ENCODE measurements at places on chromosomes 13 and 19.
A peak's percentile ranks its signal among the peaks of the same experiment; 100 is the strongest.

- DNase-seq, result no peak
Measured at GRCh38 chr13:32150239-32150638, 118.7 kb downstream of the FRY start.

GRCh38 chr13:40800559-40800958 is 11.1 kb downstream of the SLC25A15 start:
- DNase-seq, result no peak

- DNase-seq, result no peak
Measured at GRCh38 chr13:99224021-99224420, 23.4 kb downstream of the UBAC2 start.

DNA sequence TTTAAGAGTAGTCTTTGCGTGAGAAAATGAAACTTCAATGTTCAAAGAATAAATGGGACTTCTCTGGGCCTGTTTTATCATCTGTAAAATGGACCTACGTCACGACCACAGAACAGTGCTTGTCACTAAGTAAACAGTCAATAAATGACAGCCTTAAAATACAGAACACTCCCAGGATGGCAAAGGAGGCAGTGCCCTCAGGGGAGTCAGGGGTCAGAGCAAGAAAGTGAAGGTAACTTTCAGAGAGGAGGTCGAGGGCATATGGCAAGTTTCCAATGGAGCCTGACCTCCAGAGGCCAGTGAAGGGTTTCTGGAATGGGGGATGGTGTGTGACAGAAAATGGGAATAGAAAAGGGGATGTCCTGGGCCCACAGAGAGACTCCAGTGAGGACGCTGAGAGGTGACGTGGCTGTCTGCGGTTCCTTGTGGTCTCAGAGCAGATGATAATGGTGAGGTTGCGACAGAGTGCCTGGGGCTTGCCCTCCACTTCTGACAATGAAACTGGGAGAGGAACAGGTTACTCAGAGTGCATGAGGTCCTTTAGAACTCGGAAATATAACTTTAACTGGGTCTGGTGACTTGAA is 91.8 kb downstream of the UBL3 start:
- no peak for DNase-seq

DNA sequence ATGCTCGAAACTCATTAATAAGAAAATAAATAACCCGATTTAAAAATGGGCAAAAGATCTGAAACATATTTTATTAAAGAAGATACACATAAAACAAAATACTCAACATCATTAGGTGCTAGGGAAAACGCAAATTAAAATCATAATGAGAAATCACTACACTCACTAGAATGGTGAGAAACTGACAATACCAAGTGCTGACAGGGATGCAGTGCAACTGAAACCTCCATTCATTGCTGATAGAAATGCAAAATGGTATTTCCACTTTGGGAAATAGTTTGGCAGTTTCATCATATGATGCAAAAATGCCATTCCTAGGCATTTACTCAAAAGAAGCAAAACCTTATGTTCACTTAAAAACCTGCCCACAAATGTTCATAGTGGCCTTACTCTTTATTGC is 225.4 kb downstream of the RGCC start:
- DNase-seq, result no peak

GRCh38 chr13:48804821-48805601 is 151.3 kb downstream of the CYSLTR2 start:
- no peak for DNase-seq

DNA sequence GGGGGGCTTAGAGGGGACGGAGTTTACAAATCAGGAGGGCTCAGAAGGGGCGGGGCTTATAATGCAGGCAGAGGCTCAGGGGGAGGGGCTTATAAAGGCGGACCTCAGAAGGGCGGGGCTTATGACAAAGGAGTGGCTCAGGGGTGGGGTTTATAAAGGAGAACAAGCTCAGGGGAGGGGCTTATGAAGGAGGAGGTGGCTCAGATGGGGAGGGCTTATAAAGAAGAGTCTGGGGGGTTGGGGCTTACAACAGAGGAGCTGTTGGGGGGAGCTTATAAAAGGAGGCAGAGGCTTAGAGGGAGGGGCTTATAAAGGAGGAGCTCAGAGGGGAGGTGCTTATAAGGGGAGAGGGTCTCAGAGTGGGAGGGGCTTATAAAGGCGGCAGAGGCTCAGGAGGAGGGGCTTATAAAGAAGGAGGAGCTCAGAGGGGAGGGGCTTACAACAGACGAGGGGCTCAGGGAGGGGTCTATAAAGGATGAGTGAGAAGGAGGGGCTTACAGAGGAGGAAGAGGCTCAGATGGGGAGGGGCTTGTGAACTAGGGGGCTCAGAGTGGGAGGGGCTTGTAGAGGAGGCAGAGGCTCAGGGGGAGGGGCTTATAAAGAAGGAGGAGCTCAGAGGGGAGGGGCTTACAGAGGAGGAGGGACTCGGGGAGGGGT is 1.0 kb downstream of the SMIM24 start:
- peak; percentile 85 for DNase-seq

DNA sequence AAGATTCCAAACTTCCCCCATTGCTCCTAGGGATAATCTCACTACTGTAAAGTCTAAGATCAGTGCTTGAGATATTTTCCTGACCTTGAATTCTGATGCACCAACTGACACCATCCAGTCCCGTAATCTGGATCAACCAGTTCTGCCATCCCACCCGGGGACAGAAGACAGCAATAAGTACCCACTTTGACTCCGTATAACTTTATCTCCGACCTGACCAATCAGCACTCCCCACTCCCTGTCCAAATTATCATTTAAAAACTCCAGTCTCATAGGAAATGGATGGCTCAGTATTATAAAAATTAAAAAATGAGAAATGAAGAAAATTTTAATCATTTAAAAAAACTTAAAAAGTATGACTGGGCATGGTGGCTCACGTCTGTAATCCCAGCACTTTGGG is 61.4 kb upstream of the ABCC4 start:
- DNase-seq, result no peak

All from iPS-NIHi11 (cell line).